ENCODE measurements at places on chromosomes 1 and 21. TPM values are rescaled to one million over a fixed set of nuclear protein-coding genes. Genes with fewer than 3 reads are reported as not detected.

GRCh38 chr1:37556712-37557196 is at the start of gene DNALI1:
DNALI1 (plus strand) TSS chr1:37556940; CDS start chr1:37556995, 55 bp downstream.
- H3K27ac ChIP-seq = peak within 1 kb of the TSS; percentile 31
- no peaks in the 10 kb centered on the region for H3K27me3 ChIP-seq
- H3K4me3 ChIP-seq = no peak within 1 kb of the TSS
- peaks cover 25% of the 10 kb centered on the region for H3K36me3 ChIP-seq
- H3K4me1 ChIP-seq = peaks cover 26% of the 10 kb centered on the region

DNA sequence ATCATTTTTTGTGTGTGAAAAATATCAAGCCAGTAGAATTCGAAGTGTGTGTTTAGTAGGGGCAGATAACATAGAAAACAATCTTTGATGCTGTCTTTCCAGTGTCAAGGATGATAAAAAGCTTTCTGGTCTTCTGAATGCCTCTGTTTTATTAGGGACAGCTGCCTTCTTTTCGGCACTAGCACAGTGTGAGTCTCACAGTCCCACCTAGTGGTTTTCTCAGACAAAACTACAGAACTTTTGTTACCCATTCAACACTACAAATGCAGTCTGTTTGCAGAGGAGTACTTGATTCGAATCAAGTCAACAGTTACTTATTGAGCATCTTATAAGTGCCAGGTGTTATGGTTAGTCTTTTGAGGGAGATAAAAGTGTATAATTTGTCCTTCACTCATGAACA is 30.6 kb upstream of the MCOLN3 start:
- peaks cover 3% of the 10 kb centered on the region for H3K27me3 ChIP-seq
- ATAC-seq = no peak

The CD5L gene
- not detected for total RNA-seq

The GPR37L1 gene
- not detected for total RNA-seq

The ATAD3C gene
- total RNA-seq = 2.1 TPM

The MFAP2 gene
- not detected for total RNA-seq
